Stimulated activated CD4-positive, alpha-beta T cell treated with anti-CD3 and anti-CD28 coated beads, Interleukin-1b, Interleukin-23, amount 100 ng/mL, for 1 hour (primary cell): ENCODE measurements at places on chromosomes 6 and 20.

DNA sequence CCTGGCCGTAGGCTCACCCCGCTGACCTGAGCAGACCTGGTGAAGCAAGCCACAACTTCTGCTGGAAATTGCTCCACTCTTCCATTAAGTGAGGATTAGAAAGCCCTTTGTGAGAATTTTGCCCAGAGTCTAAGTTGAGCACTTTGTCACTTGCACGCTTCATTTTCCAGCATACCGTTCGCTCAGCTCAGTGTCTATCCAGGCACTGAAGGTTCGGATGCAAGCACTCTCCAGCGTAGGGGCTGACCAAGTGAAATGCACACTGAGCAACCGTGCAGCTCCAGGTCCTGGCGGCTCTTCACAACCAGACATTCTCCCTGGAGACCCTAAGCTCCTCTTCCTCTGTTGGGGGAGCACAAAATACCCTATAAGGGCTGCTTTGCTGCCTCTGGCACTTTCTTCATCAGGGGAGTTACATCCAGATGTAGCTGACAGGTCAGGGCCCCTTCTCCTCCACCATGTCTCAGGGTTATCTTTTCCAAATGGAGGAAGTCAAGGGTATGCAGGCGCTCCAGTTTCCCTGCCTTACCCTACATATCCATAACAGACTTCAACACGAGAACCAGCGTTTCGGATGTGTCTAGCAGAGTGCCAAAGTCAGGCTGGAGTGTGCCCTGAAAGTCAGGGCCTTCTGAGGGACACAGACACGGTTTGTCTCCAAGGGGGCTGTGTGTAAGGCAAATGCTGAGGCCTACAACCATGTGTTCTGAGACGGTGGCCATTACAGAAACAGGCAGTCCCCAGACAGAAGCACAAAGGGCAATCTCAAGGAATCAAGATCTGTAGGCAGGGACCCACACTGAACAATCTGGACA is 146.7 kb upstream of the AFDN start:
- no peak for DNase-seq

- DNase-seq = no peak
Observed at GRCh38 chr6:107800564-107801164, 23.4 kb downstream of the SCML4 start.

GRCh38 chr6:157519255-157520116 is 138.5 kb downstream of the ZDHHC14 start:
- DNase-seq = no peak

DNA sequence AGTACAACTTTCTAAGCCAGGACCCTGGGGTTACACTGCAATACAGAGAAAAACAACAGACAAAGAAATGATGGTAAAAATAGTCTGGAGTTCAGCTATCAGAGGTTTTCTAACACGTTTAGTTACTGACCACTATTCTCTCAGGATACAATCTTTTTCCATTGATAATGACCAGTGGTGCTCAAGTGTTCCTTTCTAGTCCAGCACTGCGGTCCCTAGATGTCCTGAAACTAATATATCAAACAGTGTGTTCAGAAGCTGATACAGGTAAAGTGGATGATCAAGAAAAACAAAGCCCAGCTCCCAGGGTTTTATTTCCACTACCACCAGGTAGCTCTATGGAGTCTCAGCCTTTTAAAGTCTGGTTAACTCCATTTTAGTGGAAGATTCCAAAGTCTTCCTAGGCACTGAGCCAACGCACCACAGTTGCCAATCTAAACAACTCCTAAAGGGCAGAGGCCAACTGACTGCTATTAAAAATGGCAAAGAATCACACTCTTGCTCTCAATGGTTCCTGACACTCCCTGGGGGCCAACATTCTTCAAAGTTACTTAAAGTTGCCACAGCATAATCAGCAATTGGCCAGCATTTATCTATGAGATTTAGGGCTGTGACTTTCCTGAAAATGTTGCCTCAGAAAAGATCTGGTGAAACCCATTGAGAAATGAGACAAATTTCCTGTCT is 38.2 kb downstream of the DZANK1 start:
- no peak for DNase-seq

GRCh38 chr6:73746787-73747186 is 50.8 kb downstream of the CD109 start:
- DNase-seq = no peak

GRCh38 chr6:34143884-34144580 is 1.9 kb downstream of the GRM4 start:
- no peak for DNase-seq

- no peak for DNase-seq
Observed at GRCh38 chr20:41314386-41314785, 3.1 kb downstream of the ZHX3 start.

DNA sequence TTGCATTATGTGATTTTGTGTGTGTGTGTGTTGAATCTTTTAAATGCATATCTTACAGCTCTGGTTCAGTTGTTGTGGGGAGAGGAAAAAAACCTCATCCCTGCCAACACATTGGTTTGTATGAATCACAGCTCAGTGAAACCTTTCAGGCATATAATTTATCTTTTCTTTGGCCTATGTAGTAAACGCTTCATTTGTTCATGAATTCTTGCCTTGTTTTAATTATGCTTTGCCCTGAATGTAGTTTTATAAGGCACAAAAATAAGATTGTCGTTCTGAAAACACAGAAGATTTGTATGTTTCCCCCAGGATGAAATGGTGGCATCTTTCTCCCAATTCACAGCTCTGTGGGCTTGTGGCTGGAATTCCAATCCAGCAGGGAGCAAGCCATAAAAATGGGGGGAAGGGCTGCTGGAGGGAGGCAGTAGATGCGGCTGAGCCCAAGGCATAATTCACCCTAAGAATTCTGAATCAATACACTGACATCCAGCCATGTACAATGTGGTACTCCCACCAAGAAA is 45.1 kb downstream of the BCAS1 start:
- no peak for DNase-seq

GRCh38 chr6:148455674-148456558 is 113.3 kb downstream of the SASH1 start:
- no peak for DNase-seq

- no peak for DNase-seq
Observed at GRCh38 chr6:84836366-84836765, 72.0 kb upstream of the TBX18 start.

DNA sequence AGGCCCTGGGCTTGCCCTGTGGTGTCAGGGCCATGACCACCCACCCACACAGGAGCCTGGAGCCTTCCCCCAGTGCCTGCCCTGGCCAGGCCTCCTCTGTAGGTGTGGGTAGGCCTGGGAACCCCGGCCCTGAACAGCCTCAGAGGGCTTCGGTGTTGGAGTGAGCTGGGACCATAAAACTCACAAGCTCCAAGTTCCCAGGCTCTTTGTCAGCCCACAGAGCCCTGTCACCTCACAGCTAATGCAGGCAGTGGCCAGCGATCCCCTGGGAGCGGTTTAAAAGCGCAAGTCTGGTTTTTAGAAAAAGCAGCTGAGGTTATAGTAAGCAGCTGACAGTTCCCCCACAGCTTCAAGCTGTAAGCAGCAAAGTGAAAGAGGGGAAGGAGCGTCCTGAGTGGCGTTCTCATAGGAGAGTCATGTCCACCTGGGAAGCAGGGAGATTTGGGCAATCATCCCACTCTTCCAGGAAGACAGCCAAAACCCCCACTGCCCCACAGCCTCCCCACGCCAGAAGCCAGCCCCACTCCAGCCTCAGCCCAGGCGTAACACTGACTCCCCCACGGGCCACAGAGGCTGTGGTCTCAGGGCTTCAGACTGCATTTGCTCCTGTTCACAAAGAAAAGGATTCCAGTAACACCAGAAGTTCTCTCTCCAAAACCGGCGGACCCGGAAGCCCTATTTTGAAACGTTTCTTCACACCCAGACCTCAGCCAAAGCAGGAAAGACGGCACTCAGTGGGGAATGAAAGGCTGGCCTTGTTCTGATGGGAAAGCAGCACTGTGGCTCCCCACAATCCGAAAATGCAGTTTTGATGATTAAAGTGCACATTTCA is 34.3 kb upstream of the FOXC1 start:
- DNase-seq = no peak

GRCh38 chr20:57714409-57715267 is 4.8 kb upstream of the PMEPA1 start:
- DNase-seq = no peak

GRCh38 chr6:47042275-47042791 is at the start of gene ADGRF1:
TSS of gene ADGRF1 (minus strand) at chr6:47042332. CDS start at chr6:47029061, 13,271 bp downstream.
- no peak for DNase-seq

DNA sequence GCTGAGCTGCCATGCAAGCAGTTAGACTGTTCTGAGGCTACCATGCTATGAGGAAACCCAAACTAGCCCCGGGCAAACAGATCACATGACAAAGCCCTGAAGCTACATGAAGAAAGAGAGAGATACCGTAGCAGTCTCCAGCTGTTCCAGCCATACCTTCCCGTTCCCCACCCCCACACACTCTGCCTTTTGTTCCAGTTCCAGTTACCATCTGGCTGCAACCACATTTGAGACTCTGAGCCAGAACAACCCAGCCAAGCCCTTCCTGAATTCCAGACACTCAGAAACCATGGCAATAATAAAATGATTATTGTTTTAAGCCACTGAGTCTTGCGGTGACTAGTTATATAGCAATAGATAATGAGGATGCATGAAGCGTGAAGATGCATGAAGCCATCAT is 28.3 kb downstream of the RIN2 start:
- DNase-seq = no peak

DNA sequence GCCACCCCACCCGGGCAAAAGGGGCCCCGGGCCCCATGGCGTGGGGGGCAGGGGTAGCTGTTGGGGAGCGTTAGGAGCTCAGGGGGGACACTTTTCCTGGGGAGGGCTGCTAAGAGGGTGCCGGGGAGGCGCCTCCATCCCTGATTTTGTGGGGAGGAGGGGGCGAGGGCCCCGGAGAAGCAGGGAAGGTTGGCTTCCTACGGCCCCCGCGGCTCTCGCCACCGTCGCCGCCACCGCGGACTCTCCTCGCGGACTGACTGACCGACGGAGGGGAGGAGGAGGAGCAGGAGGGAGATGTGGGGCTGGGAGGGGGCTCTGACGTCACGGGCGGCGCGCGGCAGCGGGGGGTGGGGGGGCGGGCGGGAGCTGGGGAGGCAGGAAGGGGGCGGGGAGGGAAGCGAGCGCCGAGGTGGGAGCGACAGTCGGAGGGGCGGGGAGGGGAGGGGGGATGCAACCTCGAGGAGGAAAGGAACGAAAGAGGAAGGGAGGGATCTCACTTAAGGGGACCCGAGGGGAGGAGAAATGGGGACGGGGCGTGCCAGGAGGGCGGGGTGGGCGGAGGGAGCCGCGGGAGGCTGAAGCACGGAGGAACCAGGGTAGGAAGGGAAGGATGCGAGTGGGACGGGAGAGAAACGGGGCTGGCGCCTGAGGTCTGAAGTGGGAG is 5.1 kb downstream of the GABBR1 start:
- no peak for DNase-seq

- no peak for DNase-seq
Observed at GRCh38 chr6:47302043-47302442, 7.7 kb downstream of the TNFRSF21 start.

DNA sequence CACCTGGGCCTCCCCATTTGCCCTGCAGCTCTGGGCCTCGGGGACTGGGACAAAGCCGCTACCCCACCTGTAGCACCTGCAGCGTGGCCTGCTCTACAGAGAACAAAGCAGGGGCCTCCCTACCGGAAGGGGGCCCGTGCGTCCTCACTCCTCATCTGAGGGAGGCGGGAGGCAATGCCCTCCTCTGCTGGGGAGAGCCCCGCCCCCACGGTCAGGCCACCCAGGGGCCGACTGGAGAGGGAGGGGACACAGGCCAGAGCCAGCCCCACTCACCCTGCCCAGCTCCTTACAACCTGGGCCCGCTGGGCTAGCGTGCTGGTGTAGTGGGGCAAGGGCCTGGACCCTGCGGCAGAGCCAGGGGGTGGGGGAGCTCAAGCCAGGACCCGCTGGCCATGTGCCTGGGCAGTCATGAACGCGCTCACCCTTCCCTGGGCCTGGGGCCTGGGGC is 8.0 kb downstream of the LAMA5 start:
- DNase-seq = no peak

GRCh38 chr20:62711703-62712101 is 3.1 kb downstream of the NTSR1 start:
- no peak for DNase-seq

DNA sequence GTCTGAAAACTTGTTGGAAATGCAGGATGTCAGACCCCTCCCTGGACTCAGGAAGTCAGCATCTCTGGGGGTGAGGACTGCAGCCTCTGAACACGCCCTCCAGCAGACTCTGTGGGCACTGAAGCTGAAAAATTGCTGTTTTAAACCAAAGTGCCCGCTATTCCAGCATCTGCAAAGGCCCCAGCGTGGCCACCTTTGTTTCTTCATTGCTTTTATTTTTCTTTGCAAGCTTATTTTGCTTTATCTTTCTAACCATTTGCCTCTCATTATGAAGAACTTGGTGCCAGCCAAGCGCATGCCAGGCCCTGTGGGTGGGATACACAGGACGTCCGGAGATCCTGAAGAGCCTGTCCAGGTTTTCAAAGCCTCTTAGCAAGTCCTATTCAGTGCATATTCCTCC is 203.9 kb upstream of the CST7 start:
- DNase-seq = no peak

DNA sequence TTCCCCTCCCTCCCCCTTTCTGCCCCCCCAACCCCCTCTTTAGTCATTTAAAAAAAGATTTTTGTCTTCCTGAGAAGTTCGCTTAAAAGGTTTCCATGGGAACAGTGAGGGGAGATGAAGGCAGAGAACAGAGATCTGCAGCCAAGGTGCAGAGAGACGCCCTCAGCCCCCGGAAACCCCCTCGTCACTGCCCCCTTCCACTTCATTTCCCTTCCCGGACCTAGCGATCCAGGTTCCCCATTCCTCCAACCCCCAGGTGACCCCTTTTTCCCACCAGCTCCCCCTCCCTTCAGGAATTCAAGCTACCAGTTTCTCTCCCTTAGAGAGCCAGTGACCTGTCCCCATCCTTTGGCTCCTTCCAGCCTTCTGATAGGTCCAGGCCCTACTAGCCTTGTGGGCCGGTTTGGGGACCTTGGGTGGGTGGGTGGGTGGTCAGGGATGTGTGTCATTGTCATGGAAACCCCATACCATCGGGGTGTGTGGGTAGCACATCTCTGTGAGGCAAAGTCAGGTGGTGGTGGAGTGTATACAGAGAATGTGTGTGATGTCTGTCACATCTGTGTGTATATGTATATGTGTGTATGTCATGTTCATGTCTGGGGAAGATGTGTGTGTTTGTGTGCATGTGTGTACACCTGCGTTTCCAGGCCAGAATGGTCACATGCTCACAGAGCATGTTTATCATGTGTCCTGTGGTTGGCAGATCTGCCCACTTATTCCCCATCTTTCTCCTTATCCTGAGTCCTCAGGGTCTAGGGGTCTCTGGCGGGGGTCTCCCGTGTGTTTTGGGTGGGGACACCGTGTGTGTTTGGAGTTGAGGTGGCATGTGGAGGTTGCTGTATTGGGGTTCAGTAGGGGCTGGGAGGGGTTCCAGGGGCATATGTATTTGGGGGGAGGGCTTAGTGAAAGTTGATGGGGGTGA is 7.0 kb downstream of the SYNGAP1 start:
- no peak for DNase-seq

DNA sequence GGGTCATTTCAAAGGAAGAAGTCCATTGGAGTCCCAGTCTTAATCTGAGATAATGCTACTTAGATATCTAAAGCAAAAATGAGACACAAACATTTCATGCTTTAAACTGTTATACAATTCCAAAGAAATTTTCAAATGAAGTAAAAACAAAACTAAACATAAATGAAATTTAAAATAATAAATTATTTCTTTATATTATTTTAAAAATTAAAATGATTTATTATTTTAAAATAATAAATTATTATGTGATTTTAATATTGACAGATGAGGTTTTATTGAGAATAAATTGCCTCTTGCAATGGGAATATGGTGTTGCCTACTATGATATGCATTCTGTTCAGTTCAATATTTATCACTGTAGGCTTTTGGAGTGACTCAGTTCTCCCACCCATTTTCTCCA is 93.7 kb upstream of the BACH2 start:
- no peak for DNase-seq
